Astrocyte of the cerebellum (primary cell): ENCODE measurements at places on chromosomes 5 and 9.

- DNase-seq, result no peak
Measured at GRCh38 chr9:83280790-83281189, 217.8 kb upstream of the RASEF start.

DNA sequence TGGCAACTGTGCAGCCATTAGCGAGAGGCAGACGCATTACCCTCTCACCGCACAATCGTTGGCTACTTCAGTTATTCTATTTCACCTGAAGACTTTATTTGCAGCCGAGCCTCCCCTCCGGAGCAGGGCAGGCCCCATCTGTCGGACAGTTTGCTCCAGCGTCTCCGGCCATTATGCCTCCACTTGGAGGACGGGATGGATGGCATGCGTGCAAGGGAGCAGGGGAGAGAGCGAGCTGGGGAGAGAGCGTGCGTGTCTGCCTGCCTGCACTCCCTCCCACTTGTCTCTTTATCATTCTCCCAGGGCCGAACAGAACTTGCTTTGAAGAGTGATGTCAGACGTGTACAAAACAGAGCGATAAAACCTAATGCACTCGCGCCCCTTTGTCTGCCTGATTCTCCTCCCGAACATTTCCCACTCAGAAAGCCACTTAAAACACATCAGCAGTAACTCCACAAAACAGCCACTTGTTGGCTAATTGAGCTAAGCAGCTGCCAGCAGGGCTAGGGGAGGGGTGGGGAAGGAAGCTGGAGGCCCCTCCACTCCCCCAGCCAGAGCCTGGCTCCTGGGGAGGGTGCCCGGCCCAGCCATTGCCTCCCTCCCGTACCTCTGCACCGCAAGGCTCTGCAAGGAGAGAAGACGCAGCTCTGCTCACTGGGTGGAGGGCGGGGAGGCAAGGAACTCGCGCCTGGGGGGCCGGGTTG lies 43.4 kb upstream of the FUBP3 start:
- no peak for DNase-seq

GRCh38 chr5:39400713-39401578 lies 23.8 kb downstream of the DAB2 start:
- no peak for DNase-seq

DNA sequence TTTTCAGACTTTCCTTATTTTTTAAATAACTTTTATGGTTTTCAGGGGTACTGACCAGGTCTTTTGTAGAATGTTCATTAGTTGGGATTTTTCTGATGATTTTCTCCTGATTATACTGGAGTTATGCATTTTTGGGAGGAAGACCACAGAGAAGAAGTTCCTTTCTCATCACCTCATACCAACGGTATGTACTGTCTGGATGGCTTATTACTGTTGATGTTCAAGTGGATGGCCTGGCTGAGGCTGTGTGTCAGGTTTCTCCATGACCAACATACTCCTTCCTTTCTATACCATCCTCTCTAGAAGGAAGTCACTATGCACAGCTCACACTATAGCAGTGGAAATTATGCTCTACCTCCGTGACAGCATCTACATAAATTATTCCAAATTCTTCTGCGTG lies 71.1 kb upstream of the NR3C1 start:
- DNase-seq, result no peak

DNA sequence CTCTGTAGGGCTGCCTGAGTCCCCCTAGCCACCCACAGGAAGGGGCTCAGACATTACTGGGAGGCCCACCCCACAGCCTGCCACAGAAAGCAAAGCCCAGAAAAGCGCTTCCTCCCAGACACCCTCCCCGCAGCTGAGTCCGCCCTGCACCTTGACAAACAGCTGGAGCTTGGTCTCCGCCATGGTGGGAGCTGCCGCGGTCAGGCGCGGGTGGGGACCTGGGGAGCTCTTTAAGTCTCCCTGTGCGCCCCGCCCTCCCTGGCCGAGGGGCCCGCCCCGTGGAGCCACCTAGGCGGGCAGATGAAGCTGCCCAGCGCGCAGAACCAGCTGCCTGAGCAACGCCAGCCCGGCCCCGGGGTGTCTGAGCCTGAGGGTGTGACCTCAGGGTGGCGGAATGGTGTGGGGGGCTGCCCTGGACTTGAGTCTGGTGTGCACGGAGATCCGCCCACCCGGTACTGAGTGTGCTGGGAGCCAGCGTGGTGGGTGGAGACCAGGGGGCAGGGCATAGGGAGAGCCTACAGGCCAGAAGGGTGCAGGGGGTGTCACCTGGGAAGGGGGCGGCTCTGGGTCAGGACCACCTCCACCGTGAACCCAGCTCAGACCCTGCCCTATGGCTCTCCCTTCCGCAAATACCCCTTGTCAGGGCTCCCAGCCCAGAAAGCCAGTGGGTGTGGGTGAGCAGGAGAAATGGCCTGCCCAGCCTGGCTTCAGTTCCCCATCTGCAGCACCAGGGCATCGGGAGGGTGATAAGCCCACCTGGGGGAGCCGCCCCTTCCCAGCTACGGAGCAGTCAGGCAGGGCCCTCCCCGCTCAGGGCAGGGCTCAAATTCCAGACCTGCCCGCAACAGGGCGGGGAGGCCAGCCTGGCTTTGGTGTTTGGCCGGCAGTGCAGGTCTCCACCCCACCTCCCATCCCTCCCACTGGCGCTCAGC lies at the start of gene CLIC3:
TSS of gene CLIC3 (minus strand) at position 208 of the 932 bp plus-strand sequence. CDS start at position 183, 25 bp downstream.
- no peak for DNase-seq

- no peak for DNase-seq
Measured at GRCh38 chr5:154482528-154483449, 4.8 kb upstream of the HAND1 start.

DNA sequence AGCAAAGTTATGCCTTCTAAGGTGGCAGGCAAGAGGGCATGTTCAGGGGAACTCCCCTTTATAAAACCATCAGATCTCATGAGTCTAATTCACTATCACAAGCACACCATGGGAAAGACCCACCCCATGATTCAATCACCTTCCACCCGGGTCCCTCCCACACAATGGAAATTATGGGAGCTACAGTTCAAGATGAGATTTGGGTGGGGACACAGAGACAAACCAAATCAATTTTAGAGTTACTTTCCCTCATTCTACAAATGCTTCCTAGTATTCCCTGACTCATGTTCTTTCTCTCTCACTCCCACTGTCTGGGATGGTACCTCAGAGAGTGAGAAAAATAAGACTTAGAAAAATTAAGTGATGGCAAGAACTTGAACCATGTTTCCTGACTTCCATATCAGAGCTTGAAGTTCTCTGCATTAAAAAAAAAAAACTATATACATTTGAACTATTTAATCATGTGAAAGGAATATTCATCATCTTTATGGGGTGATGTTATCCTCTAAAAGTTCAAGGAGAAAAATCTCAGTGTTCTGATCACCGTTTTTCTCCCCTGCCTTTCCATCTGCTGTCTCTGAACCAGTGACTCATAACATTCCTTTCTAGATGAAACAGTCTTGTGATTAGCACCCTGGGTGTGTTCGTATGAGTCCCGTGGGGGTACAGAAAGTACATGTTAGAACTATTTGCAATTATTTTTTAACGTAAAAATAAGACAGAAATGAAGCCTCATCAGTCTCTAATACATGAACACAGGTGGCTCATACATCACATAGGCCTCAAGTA lies 282.9 kb downstream of the SLF1 start:
- no peak for DNase-seq

- no peak for DNase-seq
Measured at GRCh38 chr9:33437898-33438297, 9.5 kb downstream of the AQP3 start.

GRCh38 chr9:100759215-100759614 lies 181.3 kb downstream of the CAVIN4 start:
- DNase-seq, result no peak

GRCh38 chr5:158626718-158627117 lies 473.0 kb downstream of the EBF1 start:
- no peak for DNase-seq

DNA sequence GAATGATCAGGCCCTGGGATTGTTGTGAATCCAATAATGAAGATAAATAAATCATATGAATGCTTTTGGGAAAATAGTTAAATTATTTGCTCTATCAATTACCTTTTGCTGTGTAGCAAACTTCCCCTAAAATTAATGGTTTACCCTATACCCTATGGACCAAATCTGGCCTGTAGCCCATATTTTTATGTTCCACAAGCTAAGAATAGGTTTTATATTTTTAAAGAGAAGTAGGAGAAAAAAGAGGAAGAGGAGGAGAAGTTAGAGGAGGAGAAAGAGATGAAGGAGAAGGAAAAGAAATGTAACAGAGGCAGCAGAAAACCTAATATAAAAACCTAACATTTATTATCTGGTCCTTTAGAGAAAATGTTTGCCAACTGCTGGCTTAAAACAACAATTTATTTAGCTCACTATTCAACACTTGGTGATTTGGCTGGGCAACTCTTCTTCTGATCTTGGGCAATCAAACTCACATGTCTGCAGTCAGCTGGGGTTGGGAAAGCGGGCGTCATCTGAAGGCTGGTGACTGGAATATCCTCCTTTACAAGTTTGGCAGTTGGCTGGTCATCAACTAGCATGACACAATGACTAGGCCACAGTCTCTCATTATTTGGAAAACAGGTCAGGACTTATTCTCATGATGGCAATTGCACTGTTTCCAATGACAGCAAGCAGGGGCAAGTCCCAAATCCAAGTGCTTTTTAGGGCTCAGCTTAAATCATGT lies 522.9 kb downstream of the RASEF start:
- no peak for DNase-seq

GRCh38 chr5:922436-923280 lies 30.0 kb downstream of the TRIP13 start:
- DNase-seq, result no peak

- DNase-seq, result no peak
Measured at GRCh38 chr5:891837-892393, 686 bp downstream of the BRD9 start.

- no peak for DNase-seq
Measured at GRCh38 chr9:130382636-130383349, 62.0 kb upstream of the ASS1 start.

DNA sequence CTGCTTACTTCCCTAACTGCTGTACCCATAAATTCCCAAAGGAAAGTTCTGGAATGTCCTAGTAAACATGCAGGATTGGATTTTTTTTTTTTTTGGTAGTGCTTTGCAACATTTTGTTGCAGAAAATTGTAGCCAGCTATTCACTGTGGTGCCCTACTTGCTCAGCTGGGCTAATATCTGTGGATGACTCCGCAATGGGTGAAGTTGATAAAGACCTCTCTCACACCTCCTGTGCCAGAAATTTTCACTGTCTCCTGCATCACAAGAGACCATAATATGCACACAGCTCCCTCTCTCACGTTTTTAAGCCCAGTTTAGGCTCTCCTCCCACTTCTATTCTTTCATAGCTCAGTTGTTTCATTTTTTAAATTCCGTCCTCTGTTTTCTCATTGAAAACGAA lies 136.5 kb upstream of the C6 start:
- DNase-seq, result no peak

DNA sequence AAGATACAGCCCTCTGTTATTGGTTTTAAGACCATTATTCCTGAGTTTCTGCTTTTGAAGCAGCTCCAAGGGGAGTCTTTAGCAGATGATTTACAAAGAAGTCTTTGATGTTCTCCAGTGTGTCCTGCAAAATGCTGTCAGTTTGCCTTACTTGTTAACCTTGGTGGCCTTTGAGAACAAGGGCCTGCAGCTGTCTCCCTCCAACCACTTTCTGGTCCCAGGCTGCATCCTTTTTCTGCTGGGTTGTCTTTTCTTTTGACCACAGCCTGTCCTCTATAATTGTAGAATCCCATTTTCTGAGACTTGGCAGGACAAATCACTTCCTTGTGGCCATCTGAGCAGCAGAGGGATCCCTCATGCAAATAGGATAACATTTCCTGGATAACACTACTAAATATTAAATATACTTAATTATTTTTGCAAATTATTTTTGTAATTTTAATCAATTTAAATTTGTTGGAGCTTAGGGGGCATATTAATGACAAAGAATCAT lies 281.4 kb downstream of the DMRT2 start:
- no peak for DNase-seq

DNA sequence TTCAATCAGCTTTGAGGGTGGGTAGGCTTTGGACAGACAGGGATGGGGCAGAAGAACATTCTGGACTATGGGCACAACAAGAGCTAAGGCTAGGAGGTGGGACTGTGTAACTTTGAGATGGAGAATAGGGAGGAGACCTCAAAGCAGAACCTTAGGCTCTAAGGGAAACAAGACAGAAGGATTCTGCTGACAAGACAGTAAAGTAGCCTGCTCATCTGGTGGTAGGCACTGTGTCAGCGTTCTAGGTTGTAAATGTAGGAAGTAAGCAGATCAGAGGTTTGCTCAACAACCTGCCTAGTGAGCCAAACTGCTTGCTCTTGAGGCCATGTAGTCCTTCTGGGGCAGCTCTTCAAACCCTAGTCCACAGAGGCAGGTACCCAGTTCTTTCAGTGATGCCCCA lies 15.0 kb upstream of the IL12B start:
- no peak for DNase-seq

GRCh38 chr9:130024597-130024994 lies 18.4 kb downstream of the FNBP1 start:
- no peak for DNase-seq

DNA sequence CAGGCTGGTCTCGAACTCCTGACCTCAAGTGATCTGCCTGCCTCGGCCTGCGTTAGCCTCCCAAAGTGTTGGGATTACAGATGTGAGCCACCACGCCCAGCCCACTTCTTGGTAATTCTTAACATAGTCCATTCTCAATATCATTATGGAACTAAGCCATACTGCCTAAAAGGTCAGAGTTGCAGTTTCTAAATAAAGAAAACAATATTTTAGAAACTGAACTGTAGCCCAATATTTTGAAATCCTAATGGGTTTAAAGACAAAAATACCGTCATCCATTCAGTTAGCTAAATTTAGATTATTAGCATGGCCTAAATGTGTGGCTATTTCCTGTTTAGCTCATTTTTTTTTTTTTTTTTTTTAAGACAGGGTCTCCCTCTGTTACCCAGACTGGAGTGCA lies 99.5 kb downstream of the USP20 start:
- DNase-seq, result no peak

GRCh38 chr9:107215381-107215780 lies 67.7 kb upstream of the RAD23B start:
- peak; percentile 16 for DNase-seq

- DNase-seq, result peak; percentile 98
Measured at GRCh38 chr9:115373000-115373709, 255.2 kb upstream of the TNC start.

GRCh38 chr9:27212621-27213020 lies 84.3 kb downstream of the EQTN start:
- no peak for DNase-seq

DNA sequence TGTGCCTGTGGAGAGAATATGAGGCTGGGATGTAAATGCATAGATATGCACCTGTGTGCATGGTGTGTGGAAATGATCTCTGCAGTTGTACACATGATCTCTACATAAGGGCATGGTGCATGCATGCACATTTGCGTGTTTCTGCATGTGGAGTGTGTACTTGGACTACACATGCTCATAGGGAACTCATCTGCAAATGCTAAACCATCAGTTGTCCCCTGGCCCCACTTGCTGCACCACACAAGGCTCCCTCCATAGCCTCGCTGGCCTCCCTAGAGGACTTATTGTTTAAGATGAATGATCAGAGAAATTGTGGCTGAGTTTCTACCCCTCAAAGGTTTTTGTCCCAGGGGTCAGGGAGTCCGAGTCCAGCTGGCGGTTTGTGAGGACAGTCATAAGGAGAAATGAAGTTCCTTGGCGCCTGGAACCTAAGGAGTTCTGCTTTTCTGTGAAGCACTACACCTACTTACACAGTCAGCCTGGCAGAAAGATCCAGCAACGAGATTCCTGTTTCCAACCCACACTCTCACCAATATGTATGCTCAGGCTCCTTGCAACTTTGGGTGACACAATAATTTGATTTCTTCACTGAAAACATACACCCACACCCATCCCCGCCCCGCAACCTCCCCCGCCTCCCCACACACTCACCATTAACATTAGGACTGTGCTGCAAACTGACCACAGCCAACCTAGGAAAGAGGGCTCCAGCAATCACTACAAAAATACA lies 79.9 kb upstream of the CPEB4 start:
- no peak for DNase-seq
